ENCODE measurements at places on chromosomes 2 and 18.

DNA sequence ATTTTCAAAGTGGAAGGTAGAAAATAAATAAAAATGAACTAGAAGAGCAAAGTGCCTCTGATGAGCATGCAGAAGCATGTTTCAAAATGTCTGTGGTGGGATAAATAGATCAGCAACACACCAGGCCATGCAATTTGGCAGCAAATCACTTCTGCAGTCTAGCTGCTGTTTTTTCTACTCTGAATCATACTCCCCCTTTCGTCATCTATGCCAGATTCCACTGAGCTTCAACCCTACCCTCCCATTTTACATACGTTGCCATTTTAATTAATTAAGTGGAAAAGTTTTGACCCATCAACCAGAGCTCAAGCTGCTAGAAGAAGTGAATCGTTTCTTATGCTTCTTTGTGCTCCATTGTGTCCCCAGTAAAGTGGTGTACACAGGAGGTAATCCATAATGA is 79.3 kb downstream of the NRXN1 start:
- DNase-seq: no peak

DNA sequence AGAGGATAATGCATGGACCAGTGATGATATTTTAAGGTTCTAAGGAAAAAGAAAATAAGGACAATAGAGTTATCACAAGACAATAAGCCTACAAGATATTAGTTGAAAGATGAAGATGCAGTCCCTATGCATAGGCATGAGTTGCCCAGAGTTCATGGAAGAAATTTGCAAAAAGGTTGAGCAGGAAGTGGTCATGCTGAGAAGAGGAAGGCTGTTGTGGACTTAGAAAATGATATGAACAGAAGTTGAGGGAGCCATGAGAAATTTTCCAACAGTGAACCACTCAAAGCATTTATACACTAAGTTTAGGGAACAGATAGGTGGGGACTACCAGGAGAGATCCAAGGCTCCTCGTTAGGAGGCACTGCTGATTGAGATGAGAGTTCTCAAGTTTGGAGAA is 3.5 kb downstream of the OSBPL6 start:
- no peak for DNase-seq

DNA sequence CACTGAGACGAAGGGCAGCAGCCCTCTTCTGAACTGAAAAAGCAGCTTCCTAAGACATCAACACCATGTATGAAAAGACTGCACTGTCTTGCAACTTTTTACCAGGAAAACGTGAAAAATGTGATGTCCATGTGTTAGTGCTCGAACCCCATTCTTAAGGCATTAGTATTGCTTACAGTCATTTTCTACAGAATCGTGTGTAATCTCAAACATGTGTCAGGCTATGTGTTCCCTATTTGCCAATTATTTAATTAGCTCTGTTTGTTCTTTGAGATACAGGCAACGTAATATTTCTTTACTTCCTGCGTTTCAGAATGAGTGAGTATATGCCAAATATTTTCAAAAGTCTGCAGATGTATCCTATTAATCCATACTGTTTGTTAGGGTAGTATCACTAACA is 307.7 kb upstream of the CCDC68 start:
- DNase-seq: no peak

DNA sequence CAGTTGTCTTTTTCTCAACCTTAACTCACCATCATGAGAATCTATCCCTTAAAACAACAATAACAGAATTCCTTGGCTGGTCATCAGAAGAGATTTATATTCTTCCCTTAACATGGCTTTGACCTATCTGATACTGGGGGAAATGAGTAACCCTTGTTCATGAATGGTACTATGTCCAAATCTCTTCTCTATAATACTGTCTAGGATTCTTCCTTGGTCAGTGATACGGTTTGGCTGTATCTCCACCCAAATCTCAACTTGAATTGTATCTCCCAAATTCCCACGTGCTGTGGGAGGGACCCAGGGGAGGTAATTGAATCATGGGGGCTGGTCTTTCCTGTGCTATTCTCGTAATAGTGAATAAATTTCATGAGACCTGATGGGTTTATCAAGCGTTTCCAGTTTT is 282.0 kb upstream of the SIX2 start:
- no peak for DNase-seq

- no peak for DNase-seq
Measured at GRCh38 chr2:221399183-221399582, 172.9 kb downstream of the EPHA4 start.

GRCh38 chr2:100674666-100675065 is 111.9 kb downstream of the PDCL3 start:
- no peak for DNase-seq

DNA sequence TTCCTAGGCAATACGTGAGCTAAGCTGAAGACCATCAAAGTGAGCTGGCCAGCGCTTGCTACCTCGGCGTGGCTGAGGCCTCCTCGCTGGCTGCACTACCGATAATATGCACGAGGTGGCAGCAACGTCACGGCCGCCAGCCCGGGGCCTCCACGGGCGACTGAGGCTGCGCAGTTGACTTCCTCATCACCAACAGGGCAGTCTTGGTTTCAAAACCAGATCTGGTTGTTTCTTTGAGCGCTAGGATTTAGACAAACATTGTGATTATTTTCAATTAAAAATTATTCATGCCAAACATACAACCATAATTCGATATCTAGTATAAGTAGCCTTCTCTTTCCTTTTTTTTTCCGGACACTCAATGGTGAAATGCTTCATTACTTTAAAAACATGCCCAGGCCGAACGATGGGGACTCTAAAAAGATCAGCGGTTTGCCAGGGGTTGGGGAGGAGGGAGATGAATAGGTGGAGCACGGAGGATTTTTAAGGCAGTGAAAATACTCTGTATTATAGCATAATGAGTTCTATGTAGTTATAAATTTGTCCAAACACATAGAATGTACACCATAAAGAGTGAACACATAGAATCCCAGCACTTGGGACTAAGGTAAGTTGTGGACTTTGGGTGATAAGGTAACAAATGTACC is 52.0 kb downstream of the CYBRD1 start:
- peak; percentile 91 for DNase-seq

All from stimulated activated CD8-positive, alpha-beta memory T cell treated with anti-CD3 and anti-CD28 coated beads, Interleukin-4, amount 100 ng/mL, for 48 hours (primary cell).